Effector CD4-positive, alpha-beta T cell (primary cell): ENCODE measurements at places on chromosomes 16 and 17.

DNA sequence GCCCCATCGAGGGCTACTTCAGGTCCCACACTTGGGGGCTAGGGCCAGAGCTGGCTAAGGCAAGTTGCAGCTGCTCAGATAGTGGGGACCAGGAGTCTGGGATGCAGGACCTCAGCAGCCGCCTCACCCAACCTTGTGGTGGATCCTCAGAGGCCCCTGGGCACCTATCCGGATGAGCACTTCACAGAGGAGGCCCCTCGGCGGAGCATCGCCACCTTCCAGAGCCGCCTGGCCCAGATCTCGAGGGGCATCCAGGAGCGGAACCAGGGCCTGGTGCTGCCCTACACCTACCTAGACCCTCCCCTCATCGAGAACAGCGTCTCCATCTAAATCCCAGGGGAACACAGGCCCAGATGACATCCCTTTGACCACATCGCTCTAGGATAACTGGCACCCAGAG lies 9.4 kb downstream of the ALOX15B start:
- no peak for DNase-seq

DNA sequence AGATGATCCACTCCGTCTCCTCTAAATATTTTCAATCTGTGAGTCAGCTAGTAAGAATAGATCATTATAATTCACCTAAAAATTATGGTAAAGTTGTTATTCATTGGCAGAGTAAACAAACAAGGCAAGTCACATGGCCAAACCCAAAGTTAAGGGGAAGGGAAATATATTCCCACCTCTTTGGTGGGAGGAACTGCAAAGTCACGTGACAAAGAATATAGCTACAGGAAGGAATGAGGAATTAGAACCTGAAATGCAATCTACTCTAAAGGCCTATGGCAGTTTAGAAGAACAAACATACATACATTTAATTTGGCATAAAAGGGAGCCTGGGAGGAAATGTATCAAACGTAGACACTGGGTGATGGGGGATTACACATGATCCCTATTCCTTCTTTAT lies 48.9 kb downstream of the NOG start:
- DNase-seq: no peak

DNA sequence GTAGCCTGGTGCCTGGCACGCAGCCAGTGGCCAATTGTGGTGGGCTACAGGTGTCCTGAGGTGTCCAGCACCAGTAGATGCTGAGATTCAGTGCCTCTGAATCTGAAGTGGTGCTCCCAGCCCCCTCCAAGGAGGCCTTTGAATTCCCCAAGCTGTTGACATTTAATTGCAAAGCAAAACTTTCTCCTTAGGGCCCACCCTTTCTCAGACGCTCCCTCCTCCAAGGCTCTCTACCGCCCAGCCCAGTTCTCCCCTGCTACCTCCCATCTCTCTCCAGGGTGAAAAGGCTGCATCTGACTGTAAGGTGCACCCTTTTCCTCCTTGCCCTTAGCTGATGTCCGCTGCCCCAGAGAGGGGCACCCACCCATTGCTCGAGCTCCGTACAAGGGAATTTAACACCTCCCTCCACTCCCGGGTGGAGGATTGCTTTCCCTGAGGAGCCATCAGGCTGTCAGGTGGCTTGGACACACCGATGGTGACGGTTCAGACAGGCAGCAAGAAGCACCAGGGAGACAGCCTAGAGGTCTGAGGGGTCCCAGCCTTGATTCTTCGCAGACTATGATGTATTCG lies 1.7 kb downstream of the BEAN1 start:
- no peak for DNase-seq

- no peak for DNase-seq
These were observed 21.2 kb downstream of the ZNF469 start for GRCh38 chr16:88403794-88404581.

- DNase-seq: no peak
These were observed 180.2 kb downstream of the MSI2 start for GRCh38 chr17:57436565-57436964.

GRCh38 chr16:47323241-47323640 lies 137.6 kb downstream of the ITFG1 start:
- DNase-seq: no peak

DNA sequence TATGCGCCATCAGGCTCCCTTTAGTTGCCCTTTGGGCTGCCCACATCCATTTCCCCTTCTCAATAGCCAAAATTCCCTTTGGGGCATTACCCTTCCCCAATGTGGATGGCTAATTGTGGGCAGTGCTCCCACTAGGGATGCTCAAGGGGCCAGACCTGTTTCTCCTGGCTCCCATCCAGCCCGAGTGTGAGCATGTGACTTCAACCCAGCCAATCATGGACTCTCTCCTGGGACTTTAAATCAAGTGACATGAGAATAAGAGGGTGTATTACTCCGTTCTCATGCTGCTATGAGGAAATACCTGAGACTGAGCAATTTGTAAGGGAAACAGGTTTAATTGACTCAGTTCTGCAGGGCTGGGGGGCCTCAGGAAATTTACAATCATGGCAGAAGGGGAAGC lies 60.9 kb upstream of the WSB1 start:
- no peak for DNase-seq

DNA sequence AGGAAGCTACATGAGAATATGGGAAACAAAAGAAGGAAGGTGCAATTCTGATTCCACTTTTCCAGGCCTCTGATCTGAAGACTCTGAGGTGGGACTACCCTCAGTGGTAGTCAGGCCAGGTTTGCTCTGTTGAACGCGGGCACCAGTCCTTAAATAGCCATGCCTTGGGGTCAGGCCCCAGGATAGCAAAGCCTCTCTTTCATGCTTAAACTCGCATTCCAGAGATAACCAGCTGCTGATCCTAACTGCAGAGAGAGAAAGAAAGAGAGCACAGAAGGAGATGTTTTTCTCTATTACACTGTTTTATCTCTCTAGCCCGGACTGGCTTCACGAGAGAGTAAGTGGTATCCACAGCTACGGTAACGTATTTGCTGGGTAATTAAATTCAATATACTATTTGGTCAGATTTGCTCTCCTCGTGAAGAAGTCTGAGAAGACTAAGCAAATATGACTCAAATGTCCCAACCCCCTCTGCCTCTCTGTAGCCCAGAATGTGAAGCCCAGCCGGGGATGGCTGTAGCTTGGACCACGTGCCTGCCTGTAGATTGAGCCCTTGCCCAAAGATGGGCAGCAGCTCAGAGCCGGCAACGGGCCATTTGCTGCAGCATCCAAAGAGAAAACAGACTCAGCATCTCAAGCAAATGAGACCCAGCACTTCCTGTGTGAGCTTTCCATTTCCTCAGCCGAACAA lies 122.2 kb downstream of the SMG6 start:
- no peak for DNase-seq

- DNase-seq: no peak
These were observed 16.9 kb downstream of the SCN4A start for GRCh38 chr17:63955791-63956190.
